ENCODE measurements at places on chromosomes 2 and 18.

GRCh38 chr18:28267878-28268625 lies 91.1 kb upstream of the CDH2 start:
- no peak for DNase-seq

- no peak for DNase-seq
Measured at GRCh38 chr2:237219826-237220225, 134.1 kb downstream of the COPS8 start.

DNA sequence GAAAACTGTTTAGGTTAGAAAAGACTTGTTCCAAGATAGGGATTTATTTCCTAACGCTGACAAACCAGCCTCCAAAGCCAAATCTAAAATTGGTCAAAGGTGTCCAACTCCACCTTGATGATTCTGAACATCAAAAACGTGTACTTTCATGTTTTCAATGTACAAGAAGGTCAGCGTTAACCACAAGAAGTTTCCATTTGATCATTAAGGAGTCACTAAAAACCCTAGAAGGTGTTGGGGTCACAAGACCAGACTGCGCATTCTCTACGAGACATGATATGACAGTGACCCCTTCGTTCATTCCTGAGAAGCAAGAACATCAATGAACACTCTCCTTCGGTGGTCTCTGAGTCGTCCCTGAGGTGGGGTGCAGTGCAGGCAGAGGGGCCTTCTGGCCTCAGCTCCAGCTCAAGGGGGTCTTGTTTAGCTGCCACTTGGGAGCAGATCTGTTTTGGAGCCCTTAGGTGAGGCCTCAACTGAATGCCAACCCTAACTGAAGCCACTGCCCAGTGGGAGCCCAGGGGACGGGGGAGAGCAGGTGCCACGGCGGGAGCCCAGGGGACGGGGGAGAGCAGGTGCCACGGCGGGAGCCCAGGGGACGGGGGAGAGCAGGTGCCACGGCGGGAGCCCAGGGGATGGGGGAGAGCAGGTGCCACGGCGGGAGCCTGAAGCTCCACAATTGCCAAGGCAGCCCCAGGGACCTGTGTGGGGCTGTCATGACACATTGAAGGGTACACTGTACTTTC lies 55.2 kb downstream of the PARD6G start:
- no peak for DNase-seq

GRCh38 chr2:7034303-7034702 lies 117.1 kb downstream of the RNF144A start:
- DNase-seq = no peak

DNA sequence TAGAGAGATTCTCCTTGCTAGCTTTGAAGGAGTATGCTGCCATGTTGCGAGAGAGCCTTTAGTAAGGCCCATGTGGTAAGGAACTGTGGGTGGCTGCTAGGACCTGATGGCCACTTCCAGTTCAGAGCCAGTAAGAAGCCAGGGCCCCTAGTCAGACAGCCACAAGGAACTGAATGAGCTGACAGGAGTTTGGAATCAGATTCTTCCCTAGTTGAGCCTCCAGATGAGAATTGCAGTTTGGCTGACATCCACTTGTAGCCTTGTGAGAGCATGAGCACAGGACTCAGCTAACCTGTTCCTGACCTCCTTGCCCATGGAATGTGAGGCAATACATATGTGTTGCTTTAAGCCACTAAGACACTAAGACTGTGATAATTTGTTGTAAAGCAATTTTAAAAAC lies 1.2 kb upstream of the WDR7 start:
- DNase-seq = no peak

GRCh38 chr18:49019446-49020045 lies 68.8 kb upstream of the SMAD7 start:
- DNase-seq = no peak

- DNase-seq = no peak
Measured at GRCh38 chr18:10477121-10477862, 22.9 kb downstream of the APCDD1 start.

DNA sequence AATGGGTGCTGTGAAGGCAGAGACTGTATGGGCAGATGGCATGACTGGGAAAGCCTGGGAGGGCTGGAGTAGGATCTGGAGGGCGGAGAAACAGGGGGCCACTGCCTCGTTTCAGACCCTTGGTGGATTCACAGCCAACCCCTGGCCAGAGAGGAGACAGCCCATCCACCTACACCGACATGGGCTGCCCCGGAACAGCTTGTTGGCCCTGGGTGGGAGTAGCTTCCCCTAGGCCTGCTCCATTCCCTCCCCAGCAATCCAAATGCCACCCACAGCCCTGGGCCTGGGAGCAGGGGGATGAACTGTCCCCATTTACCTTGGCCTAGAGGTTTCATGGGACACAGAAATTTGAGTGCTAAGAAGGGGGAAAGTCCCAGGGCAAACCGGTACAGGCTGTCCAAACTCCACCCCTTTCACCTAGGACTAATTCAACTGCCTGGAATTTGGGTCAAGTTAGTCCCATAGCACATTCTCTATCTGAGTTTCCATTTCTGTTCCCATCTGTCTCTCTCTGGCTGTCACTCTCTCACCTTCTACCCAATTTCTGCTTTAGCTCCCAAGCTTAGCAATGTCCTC lies 37.0 kb downstream of the LBH start:
- no peak for DNase-seq

DNA sequence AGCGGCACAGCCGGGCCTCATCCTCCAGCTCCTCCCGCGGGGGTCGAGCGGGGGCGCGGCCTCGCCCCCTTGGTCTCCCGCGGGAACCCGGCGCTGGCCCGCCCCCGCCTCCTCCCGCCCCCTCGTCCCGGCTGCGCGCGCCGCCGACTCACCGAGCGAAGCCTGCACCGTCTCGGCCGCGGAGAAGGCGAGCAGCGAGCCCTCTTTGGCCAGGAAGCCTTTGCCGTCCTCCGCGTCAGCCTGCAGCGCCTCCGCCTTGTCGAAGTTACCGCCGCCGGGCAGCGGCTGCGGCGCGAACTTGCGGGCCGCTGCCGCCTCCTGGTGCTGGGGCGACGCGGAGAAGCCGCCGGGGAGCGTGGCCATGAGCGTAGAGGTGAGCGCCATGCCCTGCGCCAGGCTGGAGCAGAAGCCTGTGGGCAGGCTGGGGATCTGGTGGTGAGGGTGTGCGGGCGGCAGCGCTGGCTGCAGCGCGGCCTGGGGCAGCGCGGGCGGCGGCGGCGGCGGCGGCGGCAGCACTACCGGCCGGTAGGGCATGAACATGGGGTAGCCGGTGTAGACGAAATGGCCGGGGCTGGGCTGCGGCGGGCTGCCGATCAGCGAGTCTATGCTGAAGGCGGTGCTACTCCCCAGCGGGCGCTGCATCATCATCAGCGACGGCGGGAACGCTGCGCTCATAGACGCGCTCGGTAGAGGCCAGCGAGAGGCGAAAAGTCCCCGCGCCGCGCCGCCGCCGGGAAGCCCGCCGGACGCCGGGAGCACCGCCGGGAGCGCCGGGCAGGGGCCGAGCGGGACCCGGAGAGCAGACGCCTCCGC lies 683 bp downstream of the GBX2 start:
- DNase-seq = no peak

DNA sequence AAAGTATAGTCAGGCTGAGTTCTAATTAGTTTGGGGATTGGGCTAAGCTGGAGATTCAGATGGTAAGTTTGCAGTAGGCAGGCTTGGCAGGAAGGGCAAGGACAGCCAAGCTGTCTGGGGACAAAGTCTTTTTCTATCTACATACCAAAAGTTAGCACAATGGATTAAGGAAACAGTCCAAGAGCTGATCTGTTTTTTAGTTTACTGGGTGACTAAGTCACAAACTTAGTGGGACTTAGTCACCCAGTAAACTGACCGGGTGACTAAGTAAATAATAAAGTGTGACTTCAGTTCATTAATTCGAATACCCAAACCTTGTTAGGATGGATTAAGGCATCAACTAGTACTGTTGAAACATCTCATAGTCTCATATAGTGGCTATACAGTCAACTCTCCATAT lies 1386.0 kb upstream of the CELF4 start:
- DNase-seq = no peak

GRCh38 chr2:127814677-127815076 lies 3.7 kb upstream of the WDR33 start:
- no peak for DNase-seq

DNA sequence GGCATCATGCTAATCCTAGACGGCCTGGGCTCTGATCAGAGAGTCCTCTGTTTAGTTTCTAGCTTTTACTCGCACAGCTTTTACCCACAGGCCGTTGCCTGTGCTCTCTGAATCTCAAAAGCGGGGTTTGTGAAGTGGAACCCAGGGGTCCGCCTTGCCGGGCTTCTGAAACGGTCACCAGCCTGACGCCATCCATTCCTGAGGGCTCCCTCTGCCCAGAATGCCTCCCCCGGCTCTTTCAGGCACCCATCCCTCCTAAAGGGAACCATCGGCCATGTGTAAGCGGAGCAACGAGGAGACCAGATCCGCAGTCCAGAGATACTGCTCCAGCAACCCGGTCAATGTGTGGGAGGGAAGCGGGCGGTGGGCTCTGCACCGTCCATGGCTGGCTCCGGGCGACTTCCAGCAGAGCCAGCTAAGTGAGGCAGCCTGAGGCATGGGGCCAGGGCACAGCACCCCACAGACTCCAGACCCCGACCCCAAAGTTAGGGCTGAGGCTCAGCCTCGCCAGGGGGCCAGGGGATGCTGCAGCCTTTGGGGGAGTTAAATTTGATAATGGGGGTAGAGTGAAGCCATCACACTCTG lies 28.8 kb downstream of the SALL3 start:
- DNase-seq = no peak

GRCh38 chr2:66688951-66689350 lies 254.0 kb downstream of the MEIS1 start:
- no peak for DNase-seq

Data from CD4-positive, alpha-beta T cell (primary cell).